ENCODE measurements at places on chromosomes 3 and 15.

GRCh38 chr3:192750201-192750600, 22.9 kb upstream of the FGF12 start:
- DNase-seq = no peak

DNA sequence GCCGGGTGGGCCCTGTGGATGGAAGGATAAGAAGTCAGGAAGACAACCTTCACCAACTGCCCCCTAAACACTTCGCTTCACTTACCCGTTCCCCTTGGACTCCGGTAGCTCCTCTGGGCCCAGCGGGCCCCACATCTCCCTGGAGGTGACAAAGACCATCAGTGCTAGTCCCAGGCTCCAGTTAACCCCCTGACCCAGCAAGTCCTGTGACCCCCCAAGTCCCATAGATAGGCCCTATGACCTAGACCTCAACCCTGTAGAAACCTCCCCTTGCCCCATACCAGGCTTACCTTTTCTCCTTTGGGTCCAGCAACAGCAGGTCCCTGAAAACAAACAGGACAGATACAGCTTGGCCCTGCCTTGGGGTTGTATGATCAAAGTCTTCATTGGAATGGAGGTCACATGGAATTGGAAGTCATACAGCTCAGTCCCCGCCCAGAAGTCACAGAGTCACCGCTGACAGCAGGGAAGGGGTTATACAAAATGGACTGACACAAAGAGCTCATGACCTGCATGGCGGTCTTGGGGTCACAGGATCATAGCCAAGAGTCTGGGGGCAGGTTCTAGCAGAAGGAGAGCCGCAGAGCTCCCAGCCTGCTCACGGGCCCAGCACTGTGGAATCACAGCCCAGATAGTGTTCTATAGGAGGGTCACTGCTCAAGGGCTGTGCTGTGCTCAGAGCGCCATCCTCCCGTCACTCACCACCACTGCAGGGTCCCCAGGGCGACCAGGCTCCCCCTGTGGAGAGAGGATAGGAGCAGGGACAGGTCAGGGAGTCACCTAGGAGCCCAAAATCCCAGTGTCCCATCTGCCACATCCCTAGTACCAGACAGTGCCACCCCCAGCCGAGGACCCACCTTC, 13.3 kb downstream of the COL7A1 start:
- DNase-seq = no peak

DNA sequence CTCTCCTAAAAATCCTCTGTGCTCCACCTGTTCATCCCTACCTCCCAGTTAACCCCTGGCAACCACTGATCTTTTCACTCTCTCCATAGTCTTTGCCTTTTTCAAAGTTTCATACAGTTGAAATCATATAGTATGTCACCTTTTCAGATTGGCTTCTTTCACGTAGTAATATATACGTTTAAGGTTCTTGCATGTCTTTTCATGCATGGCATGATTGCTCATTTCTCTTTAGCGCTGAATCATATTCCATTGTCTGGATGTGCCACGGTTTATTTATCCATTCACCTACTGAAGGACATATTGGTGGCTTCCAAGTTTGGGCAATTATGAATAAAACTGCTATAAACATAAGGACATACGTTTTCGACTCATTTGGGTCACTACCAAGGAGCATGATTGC, 28.7 kb downstream of the GLCE start:
- no peak for DNase-seq

GRCh38 chr3:126459763-126460127, 15.9 kb downstream of the ZXDC start:
- no peak for DNase-seq

GRCh38 chr15:57458356-57458781, 82.1 kb downstream of the CGNL1 start:
- no peak for DNase-seq

- no peak for DNase-seq
These were observed 483 bp downstream of the EHD4 start for GRCh38 chr15:41971895-41972252.

DNA sequence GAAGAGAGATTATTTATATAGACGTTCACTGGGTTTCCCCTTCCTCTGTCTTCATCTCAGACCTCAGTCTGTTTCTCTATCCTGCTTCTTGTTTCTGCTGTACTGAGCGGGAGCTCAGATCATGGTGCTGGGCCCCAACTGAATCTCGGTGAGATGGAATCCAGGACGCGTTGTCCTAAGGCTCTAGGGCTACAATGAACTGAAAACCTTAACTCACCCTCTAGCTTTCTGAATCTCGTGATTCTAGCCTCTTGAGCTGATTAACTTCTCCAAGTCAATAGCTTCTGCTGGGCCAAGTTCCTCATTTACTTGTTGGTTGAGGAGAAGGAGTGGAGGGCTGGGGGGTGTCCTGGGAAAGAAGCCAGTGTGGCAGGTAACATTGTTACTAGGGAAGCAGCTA, 32.7 kb upstream of the MAP3K13 start:
- DNase-seq = no peak

DNA sequence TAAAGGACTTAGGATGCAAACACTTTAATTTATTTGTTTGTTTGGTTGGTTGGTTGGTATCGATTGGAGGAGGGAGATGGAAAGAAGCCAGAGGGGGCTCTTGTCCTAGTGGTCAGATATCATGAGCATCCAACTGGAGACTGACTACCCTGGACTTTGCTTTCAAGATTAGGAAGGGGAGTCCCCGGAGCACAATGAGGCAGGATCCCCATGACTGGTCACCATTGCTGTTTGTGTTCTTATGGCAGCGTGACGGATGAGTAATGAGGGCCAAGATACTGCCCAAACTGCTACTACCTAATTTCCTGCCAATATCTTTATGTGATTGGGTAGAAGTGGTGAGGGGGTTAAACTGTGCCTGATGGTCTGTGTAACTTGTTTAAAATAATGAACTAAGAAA, 354.6 kb upstream of the ROPN1 start:
- DNase-seq = no peak

DNA sequence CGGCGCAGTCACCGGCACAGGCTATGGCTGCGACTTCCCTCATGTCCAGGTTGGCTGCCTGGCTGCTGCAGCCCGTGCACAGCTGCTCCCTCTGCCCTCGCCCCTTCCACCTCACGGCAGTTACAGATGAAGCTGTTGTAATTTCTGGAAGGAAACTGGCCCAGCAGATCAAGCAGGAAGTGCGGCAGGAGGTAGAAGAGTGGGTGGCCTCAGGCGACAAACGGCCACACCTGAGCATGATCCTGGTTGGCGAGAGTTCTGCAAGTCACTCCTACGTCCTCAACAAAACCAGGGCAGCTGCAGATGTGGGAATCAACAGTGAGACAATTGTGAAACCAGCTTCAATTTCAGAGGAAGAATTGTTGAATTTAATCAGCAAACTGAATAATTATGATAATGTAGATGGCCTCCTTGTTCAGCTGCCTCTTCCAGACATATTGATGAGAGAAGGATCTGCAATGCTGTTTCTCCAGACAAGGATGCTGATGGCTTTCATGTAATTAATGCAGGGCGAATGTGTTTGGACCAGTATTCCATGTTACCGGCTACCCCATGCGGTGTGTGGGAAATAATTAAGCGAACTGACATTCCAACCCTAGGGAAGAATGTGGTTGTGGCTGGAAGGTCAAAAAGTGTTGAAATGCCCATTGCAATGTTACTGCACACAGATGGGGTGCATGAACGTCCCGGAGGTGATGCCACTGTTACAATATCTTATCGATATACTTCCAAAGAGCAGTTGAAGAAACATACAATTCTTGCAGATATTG, 13.2 kb upstream of the GNB4 start:
- no peak for DNase-seq

GRCh38 chr3:61181874-61182273, 69.4 kb downstream of the FHIT start:
- DNase-seq = peak; percentile 58

GRCh38 chr3:7112523-7113056, 251.7 kb downstream of the GRM7 start:
- no peak for DNase-seq

- DNase-seq = no peak
These were observed 82.1 kb upstream of the PRTG start for GRCh38 chr15:55824857-55825613.

- no peak for DNase-seq
These were observed 37.3 kb downstream of the CYFIP1 start for GRCh38 chr15:22942877-22943276.

DNA sequence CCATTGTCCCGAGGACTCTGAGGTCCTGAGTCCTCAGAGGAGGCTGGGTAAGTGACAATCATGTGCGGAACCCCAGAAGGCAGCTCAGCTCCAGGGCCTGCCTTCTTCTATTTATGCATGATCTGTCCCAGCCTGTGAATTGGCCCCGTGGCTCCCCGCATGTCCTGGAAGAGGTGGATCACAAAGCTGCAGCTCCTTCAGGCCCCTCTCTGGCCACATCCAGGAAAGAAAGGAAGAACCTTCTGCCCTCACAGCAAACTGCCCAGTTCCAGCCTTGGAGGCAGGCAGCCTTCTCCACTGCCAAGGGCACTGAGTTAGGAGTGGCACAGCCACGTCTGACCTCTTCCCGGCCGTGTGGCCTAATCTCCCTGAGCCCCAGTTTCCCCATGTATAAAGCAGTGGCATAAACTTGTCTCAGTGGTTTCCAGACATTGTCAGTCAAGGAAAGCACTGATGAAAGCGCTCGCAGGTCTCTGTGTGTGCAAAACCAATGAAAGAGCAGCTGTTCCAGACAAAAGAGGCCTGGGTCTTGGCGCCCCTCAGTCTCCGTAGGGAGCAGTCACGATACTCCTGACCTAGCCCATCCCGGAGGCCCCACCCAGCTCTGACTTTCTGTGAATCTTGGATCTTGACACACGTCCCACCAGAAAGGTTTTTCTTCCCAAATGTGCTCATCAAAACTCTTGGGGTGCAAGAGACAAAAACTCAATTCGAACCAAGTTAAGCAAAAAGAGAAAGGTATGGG, 497.3 kb downstream of the SHQ1 start:
- DNase-seq = no peak

- DNase-seq = no peak
These were observed 596 bp downstream of the COL7A1 start for GRCh38 chr3:48594417-48595049.

DNA sequence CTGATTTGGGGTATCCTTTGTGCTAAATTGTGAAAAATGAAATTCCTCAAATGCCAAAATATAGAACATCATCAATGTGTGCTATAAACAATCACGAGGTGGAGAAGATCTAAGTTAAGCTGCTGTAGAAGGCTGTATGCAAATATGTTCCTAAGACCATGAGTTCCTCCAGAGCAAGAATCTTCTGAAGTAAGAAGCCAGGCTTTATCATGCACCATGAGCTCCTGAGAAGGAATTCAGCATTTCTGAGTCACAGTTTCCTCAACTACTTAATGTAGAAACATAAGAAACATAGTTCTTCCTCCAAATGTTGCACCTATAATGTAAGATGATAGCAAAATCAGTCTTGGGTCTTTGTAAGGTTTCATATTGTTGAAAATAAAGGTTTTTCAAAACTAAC, 241.7 kb upstream of the MDFIC2 start:
- no peak for DNase-seq

- no peak for DNase-seq
These were observed 103.0 kb downstream of the P3H2 start for GRCh38 chr3:190017521-190018288.

DNA sequence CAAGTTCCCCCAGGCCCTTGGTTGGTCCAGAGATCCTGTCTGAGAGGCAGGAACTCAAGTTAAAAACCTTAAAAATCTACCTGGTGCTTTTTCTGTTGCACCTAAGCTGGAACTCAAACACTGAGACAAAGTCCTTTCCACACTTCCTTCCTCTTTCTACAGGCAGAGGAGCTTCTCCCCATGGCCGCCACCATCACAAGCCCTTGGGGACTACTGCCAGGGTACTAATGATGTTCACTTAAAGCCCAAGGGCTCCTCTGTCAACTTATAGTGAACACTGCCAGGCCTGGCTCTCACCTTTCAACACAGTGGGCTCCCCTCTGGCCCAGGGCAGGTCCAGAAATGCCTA, 26.0 kb downstream of the TM4SF18 start:
- DNase-seq = no peak

- DNase-seq = no peak
These were observed 10.2 kb downstream of the OXTR start for GRCh38 chr3:8759038-8759707.

- peak; percentile 58 for DNase-seq
These were observed 10.3 kb downstream of the LPP start for GRCh38 chr3:188164248-188164687.

DNA sequence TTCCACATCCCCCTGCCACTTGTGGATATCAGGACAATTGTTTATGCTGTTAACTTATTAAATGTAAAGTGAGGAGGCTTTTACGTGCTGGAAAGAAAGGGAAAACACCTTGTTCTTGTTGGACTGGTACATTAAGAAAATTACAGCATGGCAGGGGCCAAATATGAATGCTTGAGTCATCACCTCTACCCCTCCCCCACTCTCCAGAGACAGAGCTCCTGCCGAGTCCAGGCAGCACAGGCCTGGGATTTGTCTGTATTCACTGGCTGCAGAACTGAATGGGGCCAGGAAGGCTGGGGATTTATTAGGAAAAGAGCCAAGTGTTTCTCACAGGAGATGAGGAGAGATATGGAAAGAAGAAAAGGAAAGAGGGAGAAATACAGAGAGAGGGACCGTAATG, 308.9 kb downstream of the EPHB1 start:
- DNase-seq = no peak

- DNase-seq = no peak
These were observed 307.9 kb upstream of the ROPN1 start for GRCh38 chr3:124299831-124300230.

DNA sequence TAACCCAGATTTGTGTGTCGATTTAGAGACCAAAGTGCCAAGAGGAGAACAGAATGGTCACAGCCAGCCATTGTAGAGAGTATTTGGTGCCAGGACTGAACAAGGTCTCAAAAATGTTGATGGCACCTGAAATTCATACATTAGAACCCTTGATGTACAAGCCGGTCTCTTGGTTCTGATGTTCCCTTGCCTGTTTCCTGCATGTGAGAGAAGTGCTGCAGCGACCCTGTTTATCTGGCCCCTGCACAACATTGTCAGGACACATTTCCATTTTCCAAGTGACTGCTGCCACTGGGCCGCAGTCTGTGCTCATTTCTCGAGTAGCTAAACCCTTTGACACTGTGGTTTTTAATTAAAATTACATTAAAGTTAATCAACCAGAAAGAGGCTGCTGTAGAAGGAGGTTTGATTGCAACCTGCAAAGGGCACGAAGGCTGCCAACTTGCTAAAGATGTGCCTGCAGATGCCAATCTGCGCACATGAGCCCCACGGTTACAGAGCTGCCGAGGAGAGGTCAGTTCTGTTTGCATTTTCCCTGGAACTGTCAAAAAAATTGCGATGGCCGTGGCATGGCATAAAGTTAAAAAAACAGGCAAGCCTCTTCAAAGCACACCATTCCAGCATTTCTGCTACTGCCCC, 136.4 kb upstream of the CMC1 start:
- no peak for DNase-seq

GRCh38 chr3:32910954-32911353, 40.5 kb upstream of the CCR4 start:
- no peak for DNase-seq

- no peak for DNase-seq
These were observed 9.8 kb upstream of the PLSCR1 start for GRCh38 chr3:146554151-146554760.

DNA sequence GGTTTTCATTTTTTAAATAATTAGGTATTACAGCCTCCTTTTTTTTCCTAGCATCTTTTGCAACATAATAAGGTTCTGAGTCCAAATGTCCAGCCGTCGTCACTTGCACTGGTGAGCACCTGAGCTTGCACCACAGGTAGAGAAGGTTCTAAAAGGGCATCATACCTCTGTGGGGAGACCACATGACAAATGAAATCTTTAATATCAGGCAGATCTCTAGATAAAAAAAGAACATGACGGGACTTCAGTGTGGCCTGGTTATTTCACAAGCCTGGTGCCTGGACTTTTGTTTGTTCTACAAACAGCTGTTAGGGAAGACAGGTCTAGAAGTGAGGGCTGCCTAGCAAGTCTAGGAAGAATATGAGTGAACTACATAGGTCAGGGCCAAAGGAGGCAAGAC, 3.6 kb downstream of the ZBED2 start:
- no peak for DNase-seq
